ENCODE measurements at places on chromosomes 5 and 9. TPM values are rescaled to one million over a fixed set of nuclear protein-coding genes. Genes with fewer than 3 reads are reported as not detected.

Gene IFNA2
- not detected for polyA plus RNA-seq

GRCh38 chr5:112594095-112594850, 143.4 kb upstream of the APC start:
- H3K4me3 ChIP-seq = no peak overlapping the region
- H3K27ac ChIP-seq = no peak overlapping the region
- no peak for DNase-seq
- H3K27me3 ChIP-seq = no peaks in the 10 kb centered on the region
- H3K36me3 ChIP-seq = no peaks in the 10 kb centered on the region
- no peaks in the 10 kb centered on the region for H3K4me1 ChIP-seq

DNA sequence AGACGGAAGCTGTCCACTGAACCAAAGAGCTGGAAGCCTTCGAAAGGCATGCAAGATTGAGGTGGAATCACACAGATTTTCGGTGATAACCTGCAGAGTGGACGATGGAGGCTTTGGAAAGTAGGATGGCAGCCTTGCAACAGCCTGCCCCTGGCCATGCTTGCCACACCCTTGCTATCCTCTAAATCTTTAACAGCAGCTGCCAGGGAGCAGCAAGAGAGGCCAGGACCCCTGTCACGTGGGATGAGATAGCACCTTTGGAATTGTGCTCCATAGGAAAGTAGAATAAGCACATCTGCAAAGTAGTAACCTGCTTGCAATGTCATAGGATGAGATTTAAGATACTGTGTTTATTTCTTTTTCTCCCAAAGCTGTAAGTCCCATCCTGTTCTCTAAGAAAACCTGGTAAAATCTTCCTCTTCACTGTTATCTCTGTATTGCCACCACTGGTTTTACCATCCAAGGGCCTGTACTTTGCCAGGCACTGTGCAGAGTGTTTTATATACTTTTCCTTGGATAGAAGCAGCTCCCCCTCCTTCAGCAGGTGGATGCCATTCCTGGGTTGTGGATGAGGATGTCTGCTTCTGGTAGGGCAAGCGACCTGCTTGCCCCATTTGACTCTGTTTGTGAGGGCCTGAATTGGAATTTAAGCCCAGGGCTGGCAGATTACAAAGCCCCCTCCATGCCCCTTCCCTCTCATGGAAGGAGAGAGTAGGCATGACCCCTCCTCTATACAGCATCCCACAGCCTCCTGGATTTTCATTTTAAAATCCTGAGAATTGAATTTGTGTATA, 10.1 kb downstream of the TRIO start:
- no peak overlapping the region for H3K27ac ChIP-seq
- H3K36me3 ChIP-seq = no peaks in the 10 kb centered on the region
- no peak overlapping the region for H3K4me3 ChIP-seq
- H3K27me3 ChIP-seq = no peaks in the 10 kb centered on the region
- no peak for DNase-seq

- DNase-seq = no peak
- H3K4me3 ChIP-seq = no peak overlapping the region
- no peak overlapping the region for H3K27ac ChIP-seq
- H3K4me1 ChIP-seq = no peaks in the 10 kb centered on the region
- peaks cover 4% of the 10 kb centered on the region for H3K36me3 ChIP-seq
- no peaks in the 10 kb centered on the region for H3K27me3 ChIP-seq
Measured at GRCh38 chr5:37724395-37725125, 115.3 kb downstream of the GDNF start.

DNA sequence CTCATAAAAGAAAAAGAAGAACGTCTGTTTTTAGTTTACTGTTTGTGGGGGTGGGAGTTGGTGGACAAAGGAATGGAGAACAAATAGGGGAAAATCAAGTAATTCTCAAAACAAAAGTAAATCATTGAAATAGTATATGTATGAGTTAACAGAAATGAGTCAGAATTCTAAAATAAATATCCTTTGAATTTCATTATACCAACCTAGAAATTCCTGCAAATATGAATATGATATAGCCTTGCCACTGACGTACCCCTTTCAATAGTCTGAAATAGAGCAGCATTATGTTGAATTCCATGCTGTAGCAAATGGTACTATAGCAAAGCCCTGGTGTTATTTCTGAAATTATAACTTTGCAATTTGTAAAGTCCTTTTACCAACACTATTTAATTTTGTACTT, 29.6 kb upstream of the DTWD2 start:
- no peaks in the 10 kb centered on the region for H3K36me3 ChIP-seq
- H3K4me1 ChIP-seq = no peaks in the 10 kb centered on the region
- no peak for DNase-seq
- H3K27me3 ChIP-seq = no peaks in the 10 kb centered on the region
- no peak overlapping the region for H3K27ac ChIP-seq
